ENCODE measurements at places on chromosomes 6 and 20.

DNA sequence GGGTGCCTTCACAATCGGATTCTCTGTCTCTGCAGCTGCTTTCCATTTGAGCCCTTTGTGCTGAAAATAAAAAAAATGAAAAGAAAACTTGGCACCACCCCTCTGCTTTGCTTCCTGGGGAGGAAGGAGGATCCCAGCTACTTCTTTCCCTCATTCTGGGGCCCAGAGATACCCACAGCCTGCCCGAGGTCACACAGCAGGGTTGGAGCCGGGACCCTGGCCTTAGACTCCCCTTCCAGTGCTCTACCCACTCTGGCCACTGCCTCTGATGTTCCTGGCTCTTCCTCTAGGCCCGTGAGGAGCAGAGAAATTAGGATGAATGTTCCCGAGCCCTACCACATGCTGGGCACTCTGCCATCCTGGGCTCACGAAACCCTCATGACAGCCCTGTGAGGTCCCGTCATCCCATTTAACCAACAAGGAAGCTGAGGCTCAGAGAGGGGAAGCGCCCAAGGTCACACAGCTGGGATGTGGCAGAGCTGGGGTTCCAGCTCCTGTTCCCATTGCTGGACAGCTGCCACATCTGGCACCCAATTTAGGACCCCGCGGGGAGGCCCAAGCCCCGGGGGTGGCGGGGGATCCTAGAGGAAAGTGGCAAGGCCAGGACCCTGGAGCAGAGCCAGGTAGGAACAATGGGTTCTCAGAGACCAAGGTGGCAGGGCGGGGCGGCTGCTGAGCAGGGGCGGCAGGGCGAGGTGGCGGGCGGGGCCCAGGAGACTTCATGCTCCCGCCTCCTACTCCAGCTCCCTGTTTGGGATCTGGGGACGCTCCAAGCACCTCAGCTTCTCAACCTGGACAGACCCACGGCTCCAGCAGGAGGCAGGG, 76.6 kb downstream of the CEBPB start:
- DNase-seq = peak; percentile 89

DNA sequence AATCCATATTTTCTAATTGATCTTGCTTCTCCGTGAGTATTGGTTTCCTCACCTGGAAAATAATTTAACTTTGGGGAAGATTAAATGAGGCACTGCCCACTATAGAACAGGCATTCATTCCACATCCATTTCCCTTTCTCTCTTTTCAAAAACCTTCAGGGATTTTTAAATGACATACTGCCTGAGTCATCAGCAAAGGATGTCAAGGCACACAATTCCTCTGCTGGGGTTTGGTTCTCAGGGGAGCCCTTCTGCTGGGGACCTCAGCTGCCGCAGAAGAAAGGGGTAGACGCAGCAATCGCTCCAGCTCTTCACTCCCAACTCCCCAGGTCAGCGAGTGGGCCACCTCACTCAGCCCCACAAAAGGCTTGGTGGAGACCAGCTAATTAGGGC, 90.7 kb upstream of the BACH2 start:
- DNase-seq = no peak

DNA sequence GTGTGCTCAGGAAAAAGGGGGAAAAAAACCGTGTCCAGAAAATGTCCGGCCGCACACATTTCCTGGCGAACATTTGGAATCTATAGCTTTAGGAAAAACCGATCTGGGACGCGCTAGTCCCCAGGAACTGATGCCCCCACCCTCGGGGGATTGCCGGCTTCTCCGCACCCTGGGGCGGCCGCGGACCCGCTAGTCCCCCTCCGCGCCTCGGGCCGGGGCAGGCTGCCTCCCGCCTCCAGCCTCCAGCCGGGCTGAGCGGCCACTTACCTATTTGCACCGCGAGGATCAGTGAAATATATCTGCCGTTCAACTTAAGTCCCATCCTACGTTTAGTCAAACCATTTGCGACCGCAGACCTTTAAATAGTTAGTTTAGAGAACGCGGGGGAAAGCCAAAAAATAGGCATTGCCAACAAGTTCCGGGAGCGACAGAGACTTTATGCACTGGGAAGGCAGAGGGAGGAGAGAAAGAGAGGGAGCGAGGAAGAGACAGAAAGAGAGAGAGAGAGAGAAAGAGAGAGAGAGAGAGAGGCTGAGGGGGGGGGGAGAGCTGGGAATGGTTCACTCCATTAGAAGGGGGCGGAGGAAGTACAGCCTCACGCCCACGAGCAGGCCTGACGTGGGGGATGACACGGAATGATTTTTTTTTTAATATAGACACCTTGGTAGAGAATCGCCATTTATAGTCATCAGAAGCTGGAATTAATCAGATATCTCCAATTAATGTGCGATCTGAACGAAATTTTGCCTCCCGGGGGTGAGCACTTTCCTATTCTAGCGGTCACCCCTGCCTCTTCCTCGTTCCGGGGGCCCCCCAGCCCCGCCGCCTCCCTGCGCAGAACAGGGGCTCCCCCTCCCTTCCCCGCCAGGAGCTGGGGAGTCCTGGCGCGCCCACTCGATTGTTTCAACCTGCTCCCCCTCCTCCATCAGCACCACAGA, at the start of gene NRN1:
NRN1 (minus strand) TSS at position 498 of the 938 bp plus-strand sequence; CDS start at position 322, 176 bp downstream.
- DNase-seq = peak; percentile 77

DNA sequence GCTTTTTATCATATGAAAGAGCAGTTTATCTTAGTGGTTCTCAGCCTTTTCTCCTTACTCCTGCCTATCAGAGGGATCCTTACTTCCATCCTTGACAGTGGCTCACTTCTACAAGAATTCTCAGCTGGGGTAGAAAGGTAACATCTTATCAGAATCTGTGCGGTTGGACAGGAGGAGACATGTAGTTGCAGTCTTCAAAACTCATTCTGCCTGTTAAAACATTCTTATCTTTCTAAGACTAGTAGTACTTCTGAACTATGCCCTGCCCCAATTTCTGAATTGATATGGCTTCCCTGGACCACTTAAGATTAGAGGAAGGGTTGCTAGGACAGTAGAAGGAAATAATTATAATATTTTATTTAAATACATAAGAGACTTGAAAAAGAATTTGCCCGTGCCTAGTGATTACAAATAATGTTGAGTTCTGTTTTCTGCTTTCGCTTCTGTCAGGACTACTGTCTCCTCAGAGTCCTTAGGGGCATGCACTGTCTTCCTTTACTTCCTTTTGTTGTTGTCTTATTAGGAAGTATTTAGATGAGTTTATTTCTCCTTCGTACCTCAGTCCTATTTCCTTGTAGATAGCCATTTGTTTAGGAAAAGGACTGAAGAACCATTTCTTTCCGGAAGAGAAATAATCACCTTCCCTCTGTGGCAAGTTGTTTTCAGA, 24.9 kb downstream of the BLTP3A start:
- no peak for DNase-seq

DNA sequence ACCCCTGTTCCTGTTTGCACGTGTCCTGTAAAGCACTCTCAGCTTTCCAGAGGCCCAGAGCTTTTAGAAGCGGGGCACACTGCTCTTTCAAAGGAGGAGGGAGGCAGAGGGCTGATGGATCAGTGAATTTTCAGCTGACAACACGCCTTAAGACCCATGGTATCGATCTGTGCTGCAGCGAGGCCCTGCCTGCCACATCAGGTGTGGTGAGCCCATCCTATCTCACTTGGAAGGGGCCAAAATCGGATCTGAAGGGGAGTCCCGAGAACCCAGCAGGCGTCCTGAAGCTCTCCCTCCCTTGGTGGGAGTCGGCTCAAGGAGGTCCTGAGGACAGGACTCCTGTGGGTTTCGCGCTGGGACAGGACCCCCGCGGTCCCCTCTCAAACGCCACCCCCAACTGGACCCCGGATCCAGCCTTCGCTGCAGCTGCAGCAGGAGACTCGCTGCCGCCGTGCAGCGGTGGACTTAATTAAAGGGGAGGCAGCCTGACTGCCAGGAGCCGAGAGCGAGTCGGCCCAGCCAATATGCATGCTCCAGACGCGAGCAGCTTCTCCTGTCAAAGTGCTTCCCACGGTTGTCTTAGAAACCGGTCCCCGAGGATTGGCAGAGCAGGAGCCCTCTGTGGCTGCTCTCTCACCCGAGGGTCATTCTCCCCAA, 580.0 kb upstream of the ZNF337 start:
- peak; percentile 10 for DNase-seq

DNA sequence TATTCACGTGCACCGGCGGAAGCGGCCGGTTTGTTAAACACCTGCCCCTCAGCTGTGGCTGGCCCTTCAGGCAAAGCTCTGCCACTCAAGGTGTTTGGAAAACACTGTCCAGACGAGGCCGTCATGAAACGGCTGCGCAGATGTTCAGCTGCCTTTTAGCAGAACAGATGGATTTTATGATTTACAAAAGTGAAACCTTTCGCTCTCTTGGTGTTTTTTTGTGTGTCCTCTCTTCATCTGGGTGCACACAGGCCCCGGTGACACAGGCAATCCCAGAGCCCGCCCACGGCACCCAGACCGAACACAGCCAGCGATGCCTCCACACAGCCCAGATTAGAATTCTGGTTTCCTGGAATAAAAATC, 397.0 kb downstream of the SMOC2 start:
- DNase-seq = no peak

DNA sequence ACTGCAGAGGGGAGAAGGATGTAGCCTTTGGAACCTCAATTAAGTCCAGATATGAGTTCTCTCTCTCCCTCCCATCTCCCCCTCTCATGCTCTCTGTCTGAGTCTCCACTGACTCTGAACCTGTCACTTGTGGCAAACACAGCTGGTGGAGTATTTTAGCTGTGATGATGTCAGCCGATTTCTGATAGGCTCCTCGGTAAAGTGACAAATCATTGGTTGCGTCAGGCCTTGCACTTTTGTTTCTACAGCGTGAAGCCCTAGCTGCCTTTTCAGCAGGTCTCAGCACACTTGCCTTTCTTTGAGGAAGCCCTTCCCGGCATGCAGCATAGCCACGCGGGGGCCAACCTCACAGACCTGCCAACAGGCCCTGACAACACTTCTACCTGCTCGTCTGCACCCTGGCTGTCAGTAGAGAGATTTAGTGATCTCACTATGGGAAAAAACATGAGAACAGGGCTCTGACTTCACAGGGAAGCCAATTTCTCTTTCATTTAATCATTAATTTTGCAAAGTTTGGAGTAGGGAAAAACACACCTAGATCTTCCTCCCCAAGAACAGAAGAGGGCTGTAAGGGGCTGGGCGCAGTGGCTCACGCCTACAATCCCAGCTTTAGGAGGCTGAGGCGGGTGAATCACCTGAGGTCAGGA, 84.4 kb downstream of the GMPR start:
- peak; percentile 85 for DNase-seq

DNA sequence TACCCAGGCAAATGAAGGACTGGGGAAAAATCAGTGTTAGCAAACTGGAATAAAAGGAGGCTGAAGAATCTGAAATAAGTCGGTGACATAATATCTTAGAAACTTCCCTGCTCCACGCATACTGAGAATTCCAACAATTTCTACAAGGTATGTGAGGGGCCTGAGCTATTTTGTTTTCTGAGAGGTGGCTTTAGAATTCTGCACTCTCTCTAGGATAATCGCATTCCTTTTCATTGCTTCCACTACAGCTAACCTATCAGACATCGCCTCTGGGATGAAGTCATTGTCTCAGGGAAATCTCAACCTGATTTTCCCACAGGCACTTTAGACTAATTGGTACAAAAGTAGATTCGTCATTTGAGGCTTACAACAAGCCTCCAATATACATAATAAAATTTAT, 740.8 kb downstream of the PHF3 start:
- DNase-seq = no peak

DNA sequence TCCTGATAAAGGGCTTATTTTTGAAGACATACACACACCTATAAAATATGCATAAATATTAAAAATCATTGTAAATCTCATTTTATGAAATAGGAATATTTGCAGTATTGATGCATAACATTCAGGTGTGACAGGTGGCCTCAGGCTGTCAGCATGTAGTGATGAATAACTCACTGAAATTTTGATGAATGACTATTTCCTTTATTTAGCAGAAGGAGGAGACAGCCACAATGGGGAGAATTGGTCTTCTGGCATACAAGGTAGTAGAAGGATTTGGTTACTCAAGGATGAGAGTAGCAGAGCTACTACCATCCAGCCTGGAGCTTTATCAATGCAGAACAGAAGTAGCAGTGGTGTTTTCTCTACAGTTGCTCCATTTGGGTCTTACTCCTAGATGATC, 47.2 kb downstream of the RGS17 start:
- no peak for DNase-seq

DNA sequence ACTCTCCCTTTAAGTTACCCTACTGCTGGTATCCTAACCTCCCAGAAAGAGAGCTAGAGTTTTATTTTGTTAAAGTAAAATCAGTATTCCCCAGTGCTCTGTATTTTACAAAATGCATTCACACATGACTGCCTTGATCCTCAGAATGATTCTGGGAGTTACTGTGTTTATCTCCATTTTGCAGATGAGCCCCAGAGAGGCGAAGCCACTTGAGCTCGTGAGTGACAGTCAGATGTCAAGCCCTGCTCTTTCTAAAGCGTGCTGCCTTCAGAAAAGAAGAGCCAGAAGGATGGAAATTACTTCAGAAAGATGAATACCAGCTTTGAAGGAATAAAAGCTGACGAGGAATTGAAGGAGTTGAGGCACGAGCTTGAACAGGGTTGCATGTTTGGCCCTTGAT, 14.1 kb upstream of the OSER1 start:
- DNase-seq = no peak

- DNase-seq = peak; percentile 68
These were observed 100.7 kb upstream of the PTPN1 start for GRCh38 chr20:50409495-50409894.

DNA sequence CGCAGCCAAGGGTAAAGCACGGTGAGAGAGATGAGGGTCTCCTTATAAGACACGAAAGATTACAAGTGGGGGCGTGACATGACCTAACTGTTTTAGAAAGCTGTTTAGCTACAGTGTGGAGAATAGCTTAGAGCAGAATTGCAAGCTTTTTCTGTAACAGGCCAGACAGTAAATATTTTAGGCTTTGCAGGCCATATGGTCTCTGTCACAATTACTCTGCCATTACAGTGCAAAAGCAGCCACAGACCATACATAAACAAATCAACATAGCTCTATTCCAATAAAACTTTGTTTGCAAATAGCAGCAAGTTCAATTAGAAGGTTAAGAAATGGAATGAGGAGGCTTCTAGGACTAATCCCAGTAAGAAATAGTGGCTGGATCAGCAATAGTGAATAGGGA, 16.8 kb downstream of the PGM3 start:
- no peak for DNase-seq

- DNase-seq = peak; percentile 74
These were observed 24.5 kb downstream of the FIG4 start for GRCh38 chr6:109715616-109716015.

- no peak for DNase-seq
These were observed 6.4 kb upstream of the PDYN start for GRCh38 chr20:2000285-2000684.
